Peyer's patch (tissue), 4 donors: ENCODE measurements at places on chromosomes 7 and 10. TPM values are rescaled to one million over a fixed set of nuclear protein-coding genes. Genes with fewer than 3 reads are reported as not detected.

DNA sequence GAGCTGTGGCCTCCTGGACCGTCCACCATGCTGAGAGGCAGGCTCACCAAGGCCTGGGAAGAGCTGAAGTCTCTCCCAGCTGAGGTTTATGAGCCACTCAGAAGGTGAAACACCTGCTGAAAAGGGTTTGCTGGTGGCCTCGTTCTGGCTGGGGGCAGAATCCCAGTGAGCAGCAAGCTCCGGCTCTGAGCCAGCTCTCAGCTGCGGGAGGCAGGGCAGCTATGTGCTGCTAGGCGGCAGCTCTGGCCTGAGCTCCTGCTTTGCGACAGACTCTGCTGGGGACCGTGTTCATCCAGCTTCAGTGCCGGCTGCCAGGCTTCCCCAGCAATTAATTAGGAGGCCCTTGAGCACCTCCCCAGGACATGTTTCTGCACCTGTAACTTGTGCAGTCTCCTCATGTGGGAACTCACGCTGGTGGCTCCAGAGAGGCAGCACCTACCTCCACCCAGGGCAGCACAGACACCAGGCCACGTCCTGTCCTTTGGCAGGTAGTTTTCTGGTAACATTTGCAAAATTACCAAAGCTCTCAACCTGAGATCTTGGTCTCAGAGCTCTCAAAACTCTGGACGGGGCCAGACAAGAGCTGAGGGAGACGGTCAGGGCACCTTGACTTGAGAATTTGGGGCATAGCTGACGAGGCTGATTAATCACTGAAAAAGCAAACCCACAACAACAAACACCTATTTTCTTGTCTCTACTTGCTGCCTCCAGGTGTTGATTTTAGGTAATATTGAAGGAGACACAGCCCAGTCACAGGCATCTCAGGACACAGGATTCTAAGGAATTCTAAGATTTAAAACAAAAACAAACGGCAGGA, 185.0 kb downstream of the TCERG1L start:
- no peak for DNase-seq

GRCh38 chr10:129894698-129895097, 69.4 kb downstream of the EBF3 start:
- no peak for DNase-seq

GALNT17 gene
- total RNA-seq = 17.3 TPM

DNA sequence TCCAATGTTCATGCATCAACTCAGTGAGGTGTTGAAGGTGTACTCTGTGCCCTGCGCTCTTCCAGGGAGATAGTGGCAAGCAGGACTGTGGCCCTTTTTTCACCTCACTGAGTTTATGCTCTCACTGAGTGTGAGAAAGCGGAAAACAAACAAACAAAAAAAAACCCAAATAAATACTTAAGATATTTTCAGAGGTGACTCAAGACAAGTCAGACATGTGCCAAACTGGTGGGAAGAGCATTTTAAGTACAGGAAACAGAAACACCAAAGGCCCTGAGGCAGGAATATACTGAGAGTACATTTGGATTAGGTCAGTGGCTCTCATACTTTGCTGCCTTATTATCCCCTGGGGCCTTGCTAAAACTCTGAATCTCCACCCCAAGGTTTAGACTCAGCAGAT, 111.9 kb upstream of the IGFBP3 start:
- no peak for DNase-seq

DNA sequence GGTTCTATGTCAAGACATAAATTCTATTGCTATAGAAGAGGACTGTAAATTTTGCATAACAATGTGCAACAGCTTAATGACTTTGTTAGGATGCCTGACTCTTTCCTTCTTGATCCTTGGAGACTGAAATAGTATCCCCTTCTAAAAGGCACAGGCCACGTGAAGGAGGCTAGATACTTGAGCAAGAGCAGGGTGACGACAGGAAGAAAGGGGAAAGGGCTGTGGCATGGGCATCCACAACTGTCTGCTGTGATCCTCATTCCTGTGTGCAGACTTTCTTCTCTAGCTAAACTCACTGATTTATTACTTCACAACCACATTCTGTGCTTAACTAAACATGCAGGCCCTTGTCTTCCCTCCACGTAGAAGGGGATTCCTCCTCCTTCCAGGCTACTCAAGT, 1111.8 kb upstream of the C7orf33 start:
- no peak for DNase-seq

DNA sequence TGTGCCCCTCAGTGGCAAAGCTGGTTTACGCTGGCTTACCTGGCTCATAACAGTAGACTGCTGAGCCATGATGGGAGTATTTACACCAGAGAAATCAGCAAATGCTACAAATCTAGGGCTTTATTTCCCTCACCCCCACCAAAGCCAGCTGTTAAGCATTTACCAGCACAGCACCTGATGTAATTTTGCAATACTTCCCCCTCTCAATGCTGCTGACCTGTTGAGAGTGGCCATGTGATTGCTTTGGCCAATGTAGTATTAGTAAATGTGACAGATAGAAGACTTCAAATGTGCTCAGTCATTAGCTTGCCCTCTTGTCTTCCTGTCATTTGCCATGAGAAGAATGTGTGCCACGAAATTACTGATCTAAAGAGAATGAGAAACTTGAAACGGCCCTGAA, 46.6 kb downstream of the HERPUD2 start:
- no peak for DNase-seq

DNA sequence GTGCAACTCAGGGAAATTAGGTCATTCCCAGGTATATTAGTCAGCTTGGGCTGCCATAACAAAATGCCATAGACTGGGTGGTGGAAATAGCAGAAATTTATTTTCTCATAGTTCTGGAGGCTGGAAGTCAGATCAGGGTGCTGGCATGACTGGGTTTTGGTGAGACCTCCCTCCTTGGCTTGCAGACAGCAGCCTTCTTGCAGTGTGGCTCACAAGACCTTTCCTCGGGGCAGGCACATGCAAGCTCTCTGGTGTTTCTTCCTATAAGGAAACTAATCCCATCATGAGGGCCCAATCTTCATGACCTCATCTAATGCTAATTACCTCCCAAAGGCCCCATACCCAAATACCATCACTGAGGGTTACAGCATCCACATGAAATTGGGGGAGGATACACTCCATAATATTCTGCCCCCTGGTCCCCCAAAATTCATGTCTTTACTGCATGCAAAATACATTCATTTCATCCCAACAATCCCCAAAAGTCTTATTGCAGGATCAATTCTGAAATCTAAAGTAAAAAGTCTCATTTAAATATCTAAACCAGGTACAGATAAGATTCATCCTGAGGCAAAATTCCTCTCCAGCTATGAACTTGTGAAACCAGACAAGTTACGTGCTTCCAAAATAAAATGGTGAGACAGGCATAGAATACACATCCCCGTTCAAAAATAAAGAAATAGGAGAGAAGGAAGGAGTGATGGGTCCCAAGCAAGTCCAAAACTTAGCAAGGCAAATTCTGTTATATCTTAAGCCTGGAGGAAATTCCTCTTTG, 17.4 kb upstream of the CBLL1 start:
- no peak for DNase-seq

GRCh38 chr7:35725280-35725680, 30.3 kb upstream of the HERPUD2 start:
- DNase-seq = peak; percentile 85

- DNase-seq = no peak
These were observed 204.3 kb downstream of the DGKB start for GRCh38 chr7:14698239-14698638.

MYO3A gene
- 1.7 TPM for total RNA-seq

DNA sequence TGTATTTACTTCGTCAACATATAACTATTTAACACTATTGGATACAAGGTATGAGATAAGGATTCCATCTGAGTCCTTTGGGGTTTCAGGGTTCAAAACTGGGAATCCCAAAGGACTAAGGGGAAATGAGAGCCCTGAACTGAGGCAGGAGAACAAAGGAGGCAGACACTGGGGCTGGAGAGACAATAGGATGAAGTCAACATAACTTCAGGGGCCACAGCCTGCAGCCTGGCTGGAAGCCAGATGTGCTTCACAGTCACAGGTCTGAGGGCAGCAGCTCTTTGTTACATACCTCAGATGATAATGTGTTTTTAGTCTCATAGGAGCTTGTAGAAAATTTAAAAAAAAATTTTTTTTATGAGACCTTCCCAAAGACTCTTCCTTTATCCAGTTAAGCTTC, 73.3 kb downstream of the NRF1 start:
- DNase-seq = no peak

DNA sequence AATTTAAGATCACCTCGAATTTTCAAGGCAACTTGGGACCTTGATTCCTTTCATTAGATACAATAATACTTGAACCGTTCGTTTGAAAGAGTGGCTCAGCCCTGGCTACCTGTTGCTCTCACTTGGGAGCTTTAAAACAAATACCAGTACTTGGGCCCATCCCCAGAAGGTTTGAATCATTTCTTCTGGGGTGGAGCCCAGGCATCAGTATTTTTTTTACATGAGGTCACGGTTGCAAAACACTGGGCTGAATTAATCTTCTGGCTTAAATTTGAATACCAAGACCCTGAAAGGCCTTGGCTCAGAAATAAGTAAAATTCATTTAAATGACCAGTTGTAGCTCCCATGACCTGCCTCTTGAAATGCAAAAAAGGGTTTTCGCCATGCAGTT, 214.9 kb downstream of the CREB5 start:
- DNase-seq = no peak

- no peak for DNase-seq
These were observed 76.0 kb downstream of the GRK5 start for GRCh38 chr10:119283387-119283786.

- peak; percentile 57 for DNase-seq
These were observed 151.5 kb downstream of the ANK3 start for GRCh38 chr10:60237977-60238758.

GRCh38 chr7:128226132-128226980, 14.7 kb upstream of the LEP start:
- no peak for DNase-seq

GRCh38 chr7:19520392-19520791, 188.4 kb downstream of the POLR1F start:
- no peak for DNase-seq

DNA sequence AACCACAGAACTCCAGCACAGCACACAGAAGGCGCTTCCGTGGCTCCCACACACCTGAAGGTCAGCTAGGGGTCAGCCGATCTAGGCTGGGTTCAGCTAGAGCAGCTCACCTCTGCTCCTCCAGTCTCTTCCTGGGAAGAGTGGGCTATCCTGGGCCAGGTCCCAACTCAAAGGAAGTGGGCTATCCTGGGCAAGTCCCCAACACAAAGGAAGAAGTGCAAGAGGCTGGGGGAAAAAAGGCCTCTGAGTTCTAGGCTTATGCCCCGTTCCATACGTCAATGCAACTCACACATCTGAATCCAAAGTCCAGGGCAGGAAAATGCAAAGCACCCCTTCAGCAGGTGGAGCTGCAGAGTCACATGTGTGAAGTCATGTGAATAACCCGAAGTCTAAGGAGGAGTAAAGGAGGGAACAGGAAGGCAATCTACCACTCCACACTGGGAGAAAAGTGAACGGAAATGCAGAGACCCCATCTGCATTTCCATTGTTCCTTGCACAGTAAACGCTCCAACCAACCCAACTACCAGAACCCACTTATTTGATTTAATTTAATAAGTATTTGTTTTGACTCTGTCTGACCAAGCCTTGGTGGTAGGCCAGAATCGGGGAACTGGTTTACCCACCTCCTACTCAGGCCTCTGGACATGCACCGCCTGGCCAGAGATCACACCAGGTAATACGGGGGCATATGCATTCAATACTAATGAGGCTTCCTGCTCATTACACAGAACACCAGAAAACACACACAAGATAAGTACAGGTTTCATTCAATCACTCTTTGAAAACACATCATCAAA, 95.5 kb upstream of the RNF32 start:
- DNase-seq = no peak

CEP41 gene
- total RNA-seq = 1.9 TPM

GRCh38 chr10:104255311-104255981, 754 bp downstream of the GSTO1 start:
- DNase-seq = peak; percentile 56

ANKRD1 gene
- total RNA-seq = not detected

DNA sequence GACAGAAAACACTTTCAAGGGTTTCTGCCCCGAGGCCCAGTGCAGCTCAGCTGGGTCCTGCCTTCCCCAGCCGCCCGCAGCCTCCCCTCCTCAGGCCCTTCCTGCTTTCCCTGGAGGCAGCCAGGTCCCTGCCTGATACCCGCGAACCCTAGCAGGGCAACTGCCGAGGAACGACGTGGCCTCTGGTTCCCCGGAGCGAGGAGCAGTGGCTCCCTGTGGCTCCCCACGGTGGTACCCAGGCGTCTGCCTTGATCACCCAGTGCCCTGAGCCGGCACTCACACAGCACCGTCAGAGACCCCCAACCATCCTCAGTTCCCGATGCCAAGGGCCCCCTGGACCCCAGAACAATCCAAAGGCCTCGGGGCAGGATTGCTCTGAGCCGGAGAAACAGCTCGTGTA, 58.3 kb downstream of the CFAP46 start:
- no peak for DNase-seq

DNA sequence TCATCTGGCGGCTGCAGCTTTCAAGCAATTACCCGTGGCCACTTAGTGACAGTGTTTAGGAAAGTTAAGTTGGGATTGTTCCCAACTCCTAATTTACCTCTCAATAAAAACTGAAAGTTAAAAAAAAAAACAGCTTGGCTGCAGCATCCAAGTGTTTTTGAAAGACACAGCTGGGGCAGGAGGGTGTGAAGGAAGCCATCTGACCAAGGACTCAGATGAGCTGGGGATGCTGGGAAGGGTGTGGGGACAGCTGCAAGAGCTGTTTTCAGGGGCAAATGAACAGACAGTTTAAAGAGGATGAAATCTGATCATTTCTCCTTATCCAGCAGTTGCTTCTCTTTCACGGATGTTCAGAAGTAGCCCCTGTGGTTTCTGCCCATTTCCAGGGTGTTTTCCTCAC, 129.2 kb upstream of the CDCA7L start:
- DNase-seq = no peak

GRCh38 chr7:1972744-1973143, 260.0 kb downstream of the MAD1L1 start:
- no peak for DNase-seq

GRID2IP gene
- 0.95 TPM for total RNA-seq

GRCh38 chr7:108030516-108030915, 27.6 kb upstream of the LAMB1 start:
- DNase-seq = no peak

DNA sequence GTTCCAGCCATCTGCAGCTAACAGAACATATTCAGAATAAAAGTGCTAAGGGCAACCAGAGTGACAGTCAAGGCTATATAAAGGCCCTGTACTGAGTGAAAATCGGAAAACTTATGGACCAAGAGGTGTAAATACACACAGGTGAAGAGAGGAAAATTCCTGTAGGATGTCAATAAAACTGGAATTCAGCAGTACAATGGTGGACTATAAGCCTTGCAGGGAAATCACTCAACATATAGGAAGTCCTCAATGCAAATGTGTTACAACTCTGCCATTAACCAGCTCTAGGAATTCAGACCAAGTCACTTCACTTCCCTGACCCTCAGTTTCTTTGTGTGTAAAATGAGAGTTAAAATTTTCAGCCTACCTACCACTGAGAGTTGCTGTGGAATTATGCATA, 7.7 kb downstream of the USP6NL start:
- no peak for DNase-seq

DNA sequence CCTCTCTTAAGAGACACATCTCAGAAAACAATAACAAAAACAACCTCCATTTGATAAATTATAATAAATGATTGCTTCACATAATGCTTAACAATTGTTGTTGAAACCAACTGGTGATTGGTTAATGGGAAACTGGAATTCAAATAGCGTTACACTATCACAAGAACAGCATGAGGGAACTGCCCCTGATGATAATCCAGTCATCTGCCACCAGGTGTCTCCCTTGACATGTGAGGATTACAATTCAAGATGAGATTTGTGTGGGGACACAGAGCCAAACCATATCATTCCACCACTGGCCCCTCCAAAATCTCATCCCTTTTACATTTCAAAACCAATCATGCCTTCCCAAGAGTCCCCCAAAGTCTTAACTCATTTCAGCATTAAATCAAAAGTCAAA, 375.9 kb downstream of the BMPER start:
- DNase-seq = no peak

SLIT1 gene
- total RNA-seq = 0.28 TPM

CFAP69 gene
- not detected for total RNA-seq
